ENCODE measurements at places on chromosomes 11 and 22. TPM values are rescaled to one million over a fixed set of nuclear protein-coding genes. Genes with fewer than 3 reads are reported as not detected.

DNA sequence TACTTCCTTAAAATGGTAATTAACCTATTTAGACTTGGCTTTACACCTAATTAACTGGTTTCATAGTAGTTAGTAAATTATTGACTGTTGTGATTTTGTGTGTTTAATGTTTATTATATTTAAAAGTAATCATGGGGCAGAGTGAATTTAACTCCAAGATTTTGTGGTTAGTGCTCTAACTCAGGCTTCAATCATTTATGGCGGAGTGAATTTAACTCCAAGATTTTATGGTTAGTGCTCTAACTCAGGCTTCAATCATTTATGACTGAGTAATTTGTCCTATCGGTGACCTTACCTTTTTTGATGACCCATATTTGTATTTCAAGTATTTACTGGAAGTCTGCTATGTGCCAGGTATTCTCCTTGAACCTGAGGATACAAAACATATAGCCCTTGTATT lies 7.2 kb downstream of the PRRG4 start:
- no peaks in the 10 kb centered on the region for H3K4me1 ChIP-seq
- no peak for DNase-seq
- H3K27ac ChIP-seq, result no peak overlapping the region
- H3K4me3 ChIP-seq, result no peak overlapping the region
- H3K36me3 ChIP-seq, result no peaks in the 10 kb centered on the region

GRCh38 chr11:28713850-28714249 lies 605.7 kb downstream of the METTL15 start:
- no peak overlapping the region for H3K27ac ChIP-seq
- H3K4me3 ChIP-seq, result no peak overlapping the region
- no peaks in the 10 kb centered on the region for H3K36me3 ChIP-seq
- H3K27me3 ChIP-seq, result no peaks in the 10 kb centered on the region
- DNase-seq, result no peak

The SCN3B gene
- total RNA-seq, result 4.7 TPM

GRCh38 chr11:62792202-62792575 lies 383 bp upstream of the TMEM223 start:
- H3K4me1 ChIP-seq, result peaks cover 21% of the 10 kb centered on the region
- H3K27me3 ChIP-seq, result no peaks in the 10 kb centered on the region
- no peak for DNase-seq
- peak overlapping the region; percentile 95 for H3K4me3 ChIP-seq
- peak overlapping the region; percentile 85 for H3K27ac ChIP-seq

DNA sequence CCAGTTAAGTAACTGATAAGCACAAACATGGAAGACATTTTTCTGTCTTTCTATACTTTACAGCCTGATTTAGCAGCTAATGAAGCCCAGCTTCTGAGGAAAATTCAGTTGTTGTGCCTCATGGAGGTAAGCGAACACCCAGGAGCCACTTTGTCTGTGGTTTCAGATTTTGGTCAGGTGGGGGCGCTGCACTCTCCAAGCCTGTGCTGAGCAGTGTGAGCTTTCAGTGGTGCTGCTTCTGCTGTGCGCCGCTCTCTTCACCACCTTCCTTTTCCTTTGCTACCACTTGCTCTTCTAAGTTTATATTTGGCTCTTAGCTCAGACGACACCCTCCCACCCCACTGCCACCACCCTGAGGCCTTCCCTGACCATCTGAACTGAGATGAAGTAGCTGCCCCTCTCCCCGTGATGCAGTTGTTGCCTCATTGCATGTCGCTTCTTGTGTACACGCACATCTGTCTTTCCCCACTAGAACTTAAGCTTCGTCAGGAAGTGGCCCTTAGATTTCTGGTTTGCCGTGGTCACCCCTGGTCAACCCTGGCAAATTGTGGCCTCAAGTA lies 14.0 kb downstream of the PSMD13 start:
- no peaks in the 10 kb centered on the region for H3K27me3 ChIP-seq
- H3K4me3 ChIP-seq, result no peak overlapping the region
- DNase-seq, result no peak
- H3K27ac ChIP-seq, result no peak overlapping the region
- no peaks in the 10 kb centered on the region for H3K4me1 ChIP-seq
- H3K36me3 ChIP-seq, result peaks cover 68% of the 10 kb centered on the region

DNA sequence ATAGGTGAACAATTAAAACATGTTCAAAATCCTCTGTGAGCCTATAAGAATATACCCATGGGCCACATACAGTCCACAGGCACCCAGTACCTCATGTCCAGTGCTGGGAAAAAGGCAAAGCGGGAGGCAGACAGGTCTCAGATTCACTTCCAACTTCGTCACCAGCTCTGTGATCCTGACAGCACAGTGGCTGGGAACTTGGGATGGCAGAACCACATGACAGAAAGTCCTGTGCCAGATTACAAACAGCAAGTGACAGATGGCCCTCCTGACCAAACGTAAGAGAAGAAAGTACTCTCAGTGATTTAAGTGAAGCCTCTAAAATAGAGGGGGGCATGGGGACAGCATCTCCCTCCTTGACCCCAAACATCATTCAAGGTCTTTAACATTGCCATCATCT lies 5.8 kb downstream of the SLC1A2 start:
- no peak overlapping the region for H3K4me3 ChIP-seq
- peaks cover 10% of the 10 kb centered on the region for H3K27me3 ChIP-seq
- no peak overlapping the region for H3K27ac ChIP-seq
- DNase-seq, result no peak

GRCh38 chr11:78419327-78419726 lies 1.7 kb upstream of the GAB2 start:
- H3K36me3 ChIP-seq, result no peaks in the 10 kb centered on the region
- peak overlapping the region; percentile 84 for H3K4me3 ChIP-seq
- peak overlapping the region; percentile 100 for H3K27ac ChIP-seq
- peaks cover 19% of the 10 kb centered on the region for H3K4me1 ChIP-seq
- peak; percentile 31 for DNase-seq

DNA sequence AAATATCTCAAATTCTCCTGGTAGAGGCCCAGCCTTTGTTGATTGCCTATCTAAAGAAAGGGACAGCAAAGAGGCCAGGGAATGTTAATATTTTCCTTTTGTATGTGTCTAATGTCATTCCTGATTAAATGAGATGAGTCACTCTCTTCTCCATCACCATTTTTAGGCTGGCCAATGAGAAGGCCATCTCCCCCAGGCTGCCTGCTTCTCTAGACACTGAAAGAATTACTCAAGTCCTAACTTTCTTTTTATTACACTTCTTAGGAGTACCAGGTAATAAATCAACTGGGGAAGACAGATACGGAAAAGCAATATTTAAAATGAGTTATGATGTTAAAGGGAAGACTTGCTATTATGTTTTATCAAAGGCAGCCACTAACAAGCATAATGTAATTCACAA lies 259.2 kb upstream of the SORL1-AS1 start:
- no peaks in the 10 kb centered on the region for H3K4me1 ChIP-seq
- no peak overlapping the region for H3K27ac ChIP-seq

The IL18 gene
- 9.0 TPM for total RNA-seq

- no peaks in the 10 kb centered on the region for H3K27me3 ChIP-seq
- H3K27ac ChIP-seq, result no peak overlapping the region
- H3K36me3 ChIP-seq, result no peaks in the 10 kb centered on the region
- no peak for DNase-seq
- no peak overlapping the region for H3K4me3 ChIP-seq
- H3K4me1 ChIP-seq, result no peaks in the 10 kb centered on the region
Measured at GRCh38 chr11:84871116-84871515, 756.0 kb downstream of the DLG2 start.

DNA sequence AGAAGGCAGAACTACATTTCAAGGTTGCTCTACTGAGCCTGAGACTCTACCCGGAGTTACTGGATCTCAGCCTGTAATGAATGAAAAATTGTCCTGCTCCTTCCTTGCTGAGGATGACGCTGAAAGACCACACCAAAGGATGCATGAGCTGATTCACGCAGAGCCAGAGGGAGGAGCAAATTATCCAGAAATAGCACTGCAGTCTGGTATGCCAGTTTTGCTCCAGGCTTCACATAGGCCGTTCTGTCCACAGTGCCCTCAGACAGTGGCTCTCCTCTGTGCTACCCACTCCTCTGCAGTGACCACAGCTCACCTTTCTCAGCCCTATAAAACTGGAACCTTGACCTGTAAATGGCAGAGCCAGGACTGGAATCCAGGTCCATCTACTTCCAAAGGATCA lies 79.3 kb upstream of the GALNT18 start:
- no peak overlapping the region for H3K4me3 ChIP-seq
- no peaks in the 10 kb centered on the region for H3K4me1 ChIP-seq
- no peak for DNase-seq
- no peaks in the 10 kb centered on the region for H3K27me3 ChIP-seq

- no peaks in the 10 kb centered on the region for H3K4me1 ChIP-seq
- H3K4me3 ChIP-seq, result no peak overlapping the region
- H3K27me3 ChIP-seq, result peaks cover 3% of the 10 kb centered on the region
- H3K36me3 ChIP-seq, result no peaks in the 10 kb centered on the region
Measured at GRCh38 chr22:45885941-45886395, 91.0 kb downstream of the WNT7B start.

The IMMP1L gene
- not detected for total RNA-seq

The FIBP gene
- total RNA-seq, result 57.2 TPM

- no peaks in the 10 kb centered on the region for H3K27me3 ChIP-seq
- H3K4me3 ChIP-seq, result no peak overlapping the region
- DNase-seq, result no peak
- no peak overlapping the region for H3K27ac ChIP-seq
- H3K36me3 ChIP-seq, result no peaks in the 10 kb centered on the region
Measured at GRCh38 chr11:92149996-92150395, 74.6 kb upstream of the FAT3 start.

The MS4A15 gene
- total RNA-seq, result not detected

DNA sequence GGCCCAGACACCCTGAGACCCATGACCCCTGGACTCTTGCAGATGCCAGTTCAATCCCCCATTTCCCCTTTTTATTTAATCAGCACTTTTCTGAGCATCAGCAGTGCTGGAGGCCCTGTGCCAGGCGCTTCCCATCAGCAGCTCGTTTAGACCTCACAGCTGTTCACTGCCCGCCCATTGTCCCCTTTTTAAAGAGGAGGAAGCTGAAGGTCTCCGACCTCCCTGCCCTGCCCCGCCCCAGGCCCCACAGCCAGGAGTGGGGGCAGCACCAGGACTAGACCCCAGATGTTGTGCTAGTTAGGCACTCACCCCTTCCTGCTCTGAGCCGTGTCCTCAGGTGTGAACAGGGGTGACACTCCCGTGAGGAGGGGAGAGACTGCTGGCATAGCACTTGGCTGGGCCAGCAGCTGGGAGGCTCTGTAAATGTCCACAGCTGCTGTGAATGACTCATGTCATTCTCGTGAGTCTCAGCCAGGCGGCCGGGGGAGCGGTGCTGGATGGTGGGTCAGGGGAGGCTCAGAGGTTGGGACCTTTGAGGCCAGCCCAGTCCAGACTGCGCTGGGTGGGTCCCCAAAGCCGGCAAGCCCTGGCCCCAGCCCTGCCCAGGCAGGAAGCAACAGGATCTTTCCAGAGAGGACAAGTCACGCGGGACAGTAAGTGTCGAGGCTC lies 19.9 kb downstream of the EMID1 start:
- H3K36me3 ChIP-seq, result no peaks in the 10 kb centered on the region
- peak overlapping the region; percentile 24 for H3K27ac ChIP-seq
- no peak overlapping the region for H3K4me3 ChIP-seq

The PTPRCAP gene
- 26.6 TPM for total RNA-seq

The SIK2 gene
- total RNA-seq, result 8.2 TPM

The MMP3 gene
- not detected for total RNA-seq

The ADM2 gene
- total RNA-seq, result not detected

GRCh38 chr22:50118129-50118528 lies 28.3 kb downstream of the MOV10L1 start:
- no peaks in the 10 kb centered on the region for H3K27me3 ChIP-seq
- no peaks in the 10 kb centered on the region for H3K4me1 ChIP-seq
- DNase-seq, result no peak
- H3K4me3 ChIP-seq, result no peak overlapping the region
- no peaks in the 10 kb centered on the region for H3K36me3 ChIP-seq
- peak overlapping the region; percentile 39 for H3K27ac ChIP-seq

The TREH gene
- total RNA-seq, result not detected

GRCh38 chr22:40183029-40183581 lies 5.4 kb downstream of the TNRC6B start:
- H3K4me3 ChIP-seq, result no peak overlapping the region
- DNase-seq, result no peak
- H3K27me3 ChIP-seq, result no peaks in the 10 kb centered on the region
- H3K27ac ChIP-seq, result peak overlapping the region; percentile 82
- H3K4me1 ChIP-seq, result no peaks in the 10 kb centered on the region

- peaks cover 21% of the 10 kb centered on the region for H3K4me1 ChIP-seq
- peaks cover 4% of the 10 kb centered on the region for H3K27me3 ChIP-seq
- peak within 1 kb of the TSS; percentile 66 for H3K4me3 ChIP-seq
Measured at GRCh38 chr22:39244496-39245129, at the start of gene PDGFB. Gene PDGFB (minus strand): TSS chr22:39244982. CDS start chr22:39243963, 1,019 bp downstream.

GRCh38 chr11:14273895-14274294 lies 85.1 kb downstream of the RRAS2 start:
- no peaks in the 10 kb centered on the region for H3K27me3 ChIP-seq
- H3K36me3 ChIP-seq, result peaks cover 12% of the 10 kb centered on the region
- no peak for DNase-seq
- no peak overlapping the region for H3K27ac ChIP-seq

The NLRP14 gene
- total RNA-seq, result not detected

The C22orf31 gene
- total RNA-seq, result not detected

The MOV10L1 gene
- total RNA-seq, result not detected

GRCh38 chr11:86596861-86597586 lies 75.4 kb downstream of the ME3 start:
- no peak overlapping the region for H3K27ac ChIP-seq
- peaks cover 6% of the 10 kb centered on the region for H3K4me1 ChIP-seq

DNA sequence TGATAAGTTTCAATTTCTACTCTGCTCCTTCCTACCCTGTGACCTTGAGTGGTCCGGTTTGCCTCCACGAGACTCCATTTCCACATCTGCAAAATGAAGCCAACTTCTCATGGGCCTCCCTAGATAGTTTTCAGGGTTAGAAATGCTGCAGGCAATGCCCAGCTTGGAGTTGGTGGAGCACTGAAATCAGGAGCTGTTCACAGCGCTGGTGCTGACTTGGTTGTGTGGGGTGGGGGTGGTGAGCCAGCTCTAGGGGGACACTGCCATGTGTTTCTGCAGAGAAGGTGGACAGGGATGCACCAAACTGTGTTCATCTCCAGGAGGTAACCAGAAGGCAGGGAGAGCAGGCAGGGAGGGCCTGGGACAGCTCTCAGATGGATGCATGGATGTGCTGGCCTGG lies 37.0 kb downstream of the SGSM1 start:
- peaks cover 7% of the 10 kb centered on the region for H3K36me3 ChIP-seq
- H3K27ac ChIP-seq, result no peak overlapping the region
- H3K4me1 ChIP-seq, result no peaks in the 10 kb centered on the region
- no peak for DNase-seq
- H3K27me3 ChIP-seq, result no peaks in the 10 kb centered on the region

DNA sequence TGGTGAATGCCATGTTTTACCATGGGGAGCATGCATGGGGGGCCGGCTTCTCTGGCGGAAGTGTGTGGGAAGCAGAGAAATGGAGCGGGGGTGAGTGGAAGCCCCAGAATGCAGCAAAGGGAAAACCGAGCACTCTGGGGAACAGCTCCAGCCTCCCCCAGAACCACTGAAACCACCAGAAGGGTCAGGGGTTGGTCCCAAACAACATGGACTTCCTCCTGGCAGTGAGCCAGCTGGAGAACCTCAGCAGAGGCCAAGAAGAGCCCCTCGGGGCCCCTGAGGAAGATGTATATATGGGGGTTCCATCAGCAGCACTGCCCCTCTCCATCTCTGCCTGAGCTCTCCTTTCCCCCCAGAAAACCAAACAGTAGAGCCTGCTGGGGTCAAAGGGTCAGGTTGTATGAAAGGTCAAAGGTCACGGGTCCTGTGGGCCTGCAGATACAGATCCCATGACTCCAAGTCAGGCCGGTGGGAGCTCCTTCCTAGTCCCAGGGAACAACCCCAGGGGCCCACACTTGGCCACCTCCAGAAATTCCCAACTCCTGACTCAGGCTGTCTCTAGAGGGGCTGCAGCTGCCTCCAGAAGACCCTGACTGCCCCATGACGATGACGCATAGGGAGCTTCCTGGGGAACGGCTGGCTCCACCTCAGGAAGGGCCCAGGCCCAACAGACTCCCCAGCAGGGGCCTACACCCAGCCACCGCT lies 48.5 kb upstream of the TIMP3 start:
- H3K36me3 ChIP-seq, result no peaks in the 10 kb centered on the region
- no peak overlapping the region for H3K27ac ChIP-seq
- no peak overlapping the region for H3K4me3 ChIP-seq
- no peak for DNase-seq
